Left kidney (tissue), 8 donors: ENCODE measurements at places on chromosomes 1 and 21. TPM values are rescaled to one million over a fixed set of nuclear protein-coding genes. Genes with fewer than 3 reads are reported as not detected.

Gene PDZK1IP1
- 22.2 TPM for polyA plus RNA-seq

Gene TMEM200B
- polyA plus RNA-seq, result 13.4 TPM

Gene SLAMF6
- 0.13 TPM for polyA plus RNA-seq

Gene PTPN14
- polyA plus RNA-seq, result 44.4 TPM

Gene S100A14
- polyA plus RNA-seq, result 16.8 TPM

Gene PPOX
- 46.6 TPM for polyA plus RNA-seq

Gene YRDC
- polyA plus RNA-seq, result 11.7 TPM

GRCh38 chr21:17466166-17466565, 46.7 kb upstream of the CXADR start:
- no peak for DNase-seq

DNA sequence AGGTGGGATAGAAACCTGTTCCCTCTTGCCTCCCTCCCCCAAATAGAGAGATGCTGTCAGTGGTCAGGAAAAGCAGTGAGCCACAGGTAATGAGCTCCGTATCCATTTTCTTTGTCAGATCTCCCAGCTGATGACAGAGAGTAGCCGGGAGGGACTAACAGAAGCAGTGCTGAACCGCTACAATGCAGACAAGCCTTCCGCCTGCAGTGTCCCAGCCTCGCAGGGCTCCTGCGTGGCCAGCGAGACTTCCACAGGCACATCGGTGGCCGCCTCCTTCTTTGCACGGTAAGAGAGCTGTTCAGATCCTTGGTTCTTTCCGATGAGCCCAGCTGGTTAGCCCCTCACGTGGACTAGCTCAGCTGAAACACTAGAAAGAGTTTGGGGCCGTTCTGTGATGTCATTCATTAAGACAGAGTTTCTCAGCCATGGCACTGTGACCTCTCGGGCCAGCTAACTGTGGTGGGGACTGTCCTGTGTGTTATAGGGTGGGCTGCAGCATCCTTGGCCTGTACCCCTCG, 264.7 kb downstream of the KIF26B start:
- DNase-seq, result no peak

GRCh38 chr21:42705746-42706374, 52.4 kb downstream of the PDE9A start:
- DNase-seq, result no peak

DNA sequence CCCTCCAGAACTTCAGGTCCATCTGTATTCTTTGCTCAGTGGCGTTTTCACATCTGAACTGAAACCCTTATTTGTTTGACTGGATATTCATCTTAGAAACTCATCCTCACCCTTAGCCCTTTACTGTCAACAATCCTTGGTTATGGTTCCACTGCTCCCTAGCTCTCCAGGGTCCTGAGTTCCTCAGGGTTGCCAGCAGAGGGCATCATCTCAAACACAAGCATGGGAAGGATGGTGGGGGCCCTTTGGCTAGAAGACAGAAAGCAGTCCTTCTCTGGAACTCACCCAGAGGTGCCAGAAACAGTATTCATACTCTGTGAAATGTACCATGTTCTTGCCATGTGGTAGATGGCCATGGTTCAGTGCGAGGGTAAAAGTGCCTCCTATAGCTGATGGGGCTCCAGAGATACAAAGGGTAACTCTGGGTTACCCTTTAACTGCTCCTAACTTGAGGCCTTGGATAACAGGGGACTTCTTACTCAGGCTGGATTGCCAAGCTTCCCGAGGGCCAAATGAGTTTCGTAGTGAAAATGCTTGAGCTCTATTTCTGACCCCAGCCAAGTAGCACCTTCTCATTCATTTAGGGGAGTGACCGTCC, 11.3 kb downstream of the NCSTN start:
- DNase-seq, result no peak

DNA sequence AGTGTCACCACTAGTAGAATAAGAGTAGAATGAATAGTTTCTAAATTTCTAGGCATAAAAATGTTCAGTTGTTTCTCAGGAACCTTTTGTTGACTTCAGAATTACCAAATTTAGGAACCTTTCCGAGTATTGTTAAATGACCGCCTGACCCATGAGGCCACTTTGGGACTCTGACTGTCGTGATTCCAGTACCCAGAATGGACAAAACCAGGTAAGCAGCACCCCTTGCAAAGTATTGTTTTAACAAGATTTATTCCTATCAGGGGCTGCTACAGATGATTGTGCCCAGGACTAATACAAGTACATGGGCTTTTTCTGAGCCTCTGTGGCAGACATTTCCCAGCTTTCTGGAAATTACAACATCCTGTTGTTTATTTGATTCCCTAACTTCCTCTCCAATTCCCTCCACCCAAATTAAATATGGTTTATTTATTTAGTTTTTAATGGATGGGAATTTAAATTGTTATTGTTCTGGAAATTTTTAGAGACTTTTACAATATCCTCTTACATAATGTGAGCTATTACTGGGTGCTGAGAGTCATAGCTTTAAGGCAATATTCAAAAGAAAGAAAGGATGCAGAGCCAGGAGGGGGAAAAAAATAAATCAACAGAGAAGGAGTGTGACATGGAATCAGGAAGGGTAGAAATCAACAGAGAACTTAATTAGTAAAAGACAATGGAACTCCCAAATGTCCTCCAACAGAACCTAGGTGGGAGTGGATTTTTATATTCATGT, 37.4 kb upstream of the NTPCR start:
- DNase-seq, result no peak

- no peak for DNase-seq
Observed at GRCh38 chr1:44408212-44408582, 3.1 kb downstream of the RNF220 start.

- DNase-seq, result no peak
Observed at GRCh38 chr1:38905985-38906384, 24.6 kb upstream of the GJA9 start.

DNA sequence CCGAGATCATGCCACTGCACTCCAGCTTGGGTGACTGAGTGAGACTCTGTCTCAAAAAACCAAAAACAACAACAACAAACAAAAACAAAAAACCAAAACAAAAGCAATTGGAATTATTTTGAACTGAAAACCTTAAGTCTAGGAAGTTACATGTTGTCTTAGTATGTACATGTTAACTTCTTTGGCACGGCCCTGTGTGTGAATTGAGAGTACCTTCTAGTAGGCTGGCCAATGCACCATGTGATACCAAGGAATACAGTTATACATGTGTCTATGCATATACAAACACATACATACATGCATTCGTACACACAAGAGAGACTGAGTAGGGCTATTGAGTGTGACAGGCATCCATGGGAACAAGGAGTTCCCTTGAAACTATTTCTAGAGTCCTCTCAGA, 18.6 kb downstream of the TPTE start:
- DNase-seq, result no peak

DNA sequence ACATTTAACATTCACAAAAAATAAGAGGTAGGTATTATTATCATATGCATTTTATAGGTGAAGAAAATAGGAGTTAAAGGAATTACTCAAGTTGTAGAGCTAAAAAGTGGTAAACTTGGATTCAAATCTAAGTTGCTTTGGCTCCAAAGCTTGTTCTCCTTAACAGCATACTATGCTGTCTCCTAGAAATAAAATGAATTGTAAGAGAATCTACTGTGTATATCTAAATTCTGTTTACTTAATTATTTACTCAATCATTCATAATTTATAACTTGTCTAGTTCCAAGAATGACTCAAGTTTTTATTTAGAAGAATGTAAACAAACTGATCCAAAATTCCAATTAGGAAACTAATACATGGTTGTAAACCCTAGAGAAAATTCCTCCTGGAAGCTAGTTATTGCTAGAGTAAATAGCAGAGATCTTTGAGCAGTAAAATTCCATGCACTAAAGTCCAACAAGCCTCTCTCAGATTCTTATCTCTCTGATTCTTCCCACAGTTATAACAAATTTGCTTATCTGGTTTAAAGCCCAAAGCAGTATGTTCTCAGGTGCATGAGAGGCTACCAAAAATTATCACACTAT, 132.5 kb upstream of the DPT start:
- no peak for DNase-seq

DNA sequence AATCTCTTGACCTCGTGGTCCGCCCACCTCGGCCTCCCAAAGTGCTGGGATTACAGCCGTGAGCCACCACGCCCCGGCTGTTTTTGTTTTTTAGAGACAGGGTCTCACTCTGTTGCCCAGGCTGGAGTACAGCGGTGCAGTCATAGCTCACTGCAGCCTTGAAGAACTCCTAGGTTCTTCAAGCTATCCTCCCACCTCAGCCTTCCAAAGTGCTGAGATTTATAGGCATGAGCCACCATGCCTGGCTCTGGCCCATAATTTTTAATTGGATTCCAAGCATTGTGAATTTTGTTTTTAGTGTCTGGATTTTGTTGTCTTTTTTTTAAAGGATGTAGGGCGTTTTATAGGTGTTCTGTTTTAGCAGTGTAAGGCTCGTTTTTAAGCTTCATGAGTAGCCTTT, 28.6 kb upstream of the TXLNA start:
- no peak for DNase-seq

- no peak for DNase-seq
Observed at GRCh38 chr1:207259391-207259790, 62.1 kb upstream of the CD55 start.

GRCh38 chr1:93977598-93977945, 68.3 kb upstream of the GCLM start:
- no peak for DNase-seq

- DNase-seq, result no peak
Observed at GRCh38 chr1:165063181-165063965, 293.1 kb downstream of the LMX1A start.

DNA sequence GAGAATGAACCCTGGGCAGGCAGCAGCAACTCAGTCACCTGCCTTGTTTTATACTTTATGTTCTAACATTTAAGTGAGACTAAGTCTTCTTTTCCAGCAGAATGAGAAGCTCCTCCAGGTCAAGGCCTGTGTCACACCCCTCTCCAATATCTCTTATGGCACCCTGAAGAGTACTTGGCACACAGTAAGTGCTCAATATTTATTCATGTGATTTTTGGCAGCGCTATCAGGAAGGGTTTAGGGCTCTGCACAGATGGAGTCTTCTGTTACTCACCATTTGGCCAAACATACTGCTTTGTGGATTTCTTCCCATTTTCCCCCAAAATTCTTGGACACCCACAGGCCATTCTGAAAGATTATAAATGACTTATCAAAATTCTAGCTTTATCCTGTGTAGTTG, 43.8 kb upstream of the MYBPHL start:
- DNase-seq, result no peak

- DNase-seq, result no peak
Observed at GRCh38 chr1:198246337-198246736, 89.5 kb downstream of the NEK7 start.

GRCh38 chr21:32547018-32547417, 38.3 kb downstream of the TCP10L start:
- DNase-seq, result no peak

GRCh38 chr1:12231276-12231595, 1.4 kb downstream of the VPS13D start:
- no peak for DNase-seq
